Activated naive CD4-positive, alpha-beta T cell treated with Interleukin-2 at 50 U/mL for 16 hours (primary cell): ENCODE measurements at places on chromosomes 13 and 19.

DNA sequence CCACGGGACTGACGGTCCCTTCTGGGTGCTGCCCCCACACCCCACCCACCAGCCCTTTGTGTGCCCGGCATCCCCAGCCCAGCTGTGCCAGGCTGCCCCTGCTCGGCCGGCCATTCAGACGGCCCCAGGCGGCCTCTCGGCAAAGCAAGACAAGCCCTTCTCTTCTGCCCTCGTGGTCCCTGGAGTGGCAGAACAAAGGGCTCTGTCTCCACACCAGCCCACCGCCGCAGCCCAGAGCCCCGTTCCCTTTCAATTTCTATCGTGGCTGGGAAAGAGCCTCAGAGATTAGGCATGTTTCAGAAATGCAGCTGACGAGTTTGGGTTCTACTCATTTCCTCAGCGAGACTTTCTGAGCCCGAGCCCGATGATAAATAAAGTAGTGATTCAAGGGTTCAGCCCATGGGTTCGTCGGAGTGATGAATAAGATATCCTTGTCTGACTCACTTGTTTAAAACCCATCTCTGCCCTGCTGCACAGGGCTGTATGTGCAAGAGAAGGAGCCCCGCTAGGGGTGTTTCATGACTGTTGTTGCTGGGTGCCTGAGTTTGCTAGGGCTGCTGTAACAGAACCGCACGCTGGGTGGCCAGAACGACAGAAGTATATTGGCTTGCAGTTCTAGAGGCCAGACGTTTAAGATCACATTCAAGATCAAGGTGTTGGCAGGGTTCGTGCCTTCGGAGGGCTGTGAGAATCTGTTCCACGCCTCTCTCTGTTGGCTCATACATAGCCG is 4.3 kb downstream of the MYO9B start:
- DNase-seq: peak; percentile 85

- peak; percentile 29 for DNase-seq
These were observed 22.1 kb downstream of the CUL4A start for GRCh38 chr13:113231306-113232207.

DNA sequence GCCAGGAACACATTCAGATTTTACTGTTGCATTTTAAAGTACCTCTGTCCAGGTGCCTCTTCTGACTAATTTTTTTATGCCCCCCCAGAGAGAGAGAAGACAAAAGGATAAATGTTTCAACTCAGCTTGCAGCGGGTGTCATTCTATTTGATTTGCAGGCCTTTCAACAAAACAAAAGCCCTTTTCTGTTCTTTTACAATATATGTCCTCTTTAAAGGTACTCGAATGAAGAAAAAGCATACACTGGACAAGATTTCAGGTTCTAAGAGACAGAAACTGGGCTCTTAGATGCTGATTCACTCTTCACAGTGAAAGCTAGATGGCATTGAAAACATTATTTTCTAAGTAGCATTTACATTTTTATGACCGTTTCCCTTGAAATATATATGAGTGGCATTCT is 2.9 kb upstream of the FRY start:
- DNase-seq: no peak

GRCh38 chr13:95298169-95298965 is 2.9 kb downstream of the ABCC4 start:
- DNase-seq: no peak

- DNase-seq: peak; percentile 49
These were observed 104.4 kb downstream of the TM9SF2 start for GRCh38 chr13:99605420-99606323.

DNA sequence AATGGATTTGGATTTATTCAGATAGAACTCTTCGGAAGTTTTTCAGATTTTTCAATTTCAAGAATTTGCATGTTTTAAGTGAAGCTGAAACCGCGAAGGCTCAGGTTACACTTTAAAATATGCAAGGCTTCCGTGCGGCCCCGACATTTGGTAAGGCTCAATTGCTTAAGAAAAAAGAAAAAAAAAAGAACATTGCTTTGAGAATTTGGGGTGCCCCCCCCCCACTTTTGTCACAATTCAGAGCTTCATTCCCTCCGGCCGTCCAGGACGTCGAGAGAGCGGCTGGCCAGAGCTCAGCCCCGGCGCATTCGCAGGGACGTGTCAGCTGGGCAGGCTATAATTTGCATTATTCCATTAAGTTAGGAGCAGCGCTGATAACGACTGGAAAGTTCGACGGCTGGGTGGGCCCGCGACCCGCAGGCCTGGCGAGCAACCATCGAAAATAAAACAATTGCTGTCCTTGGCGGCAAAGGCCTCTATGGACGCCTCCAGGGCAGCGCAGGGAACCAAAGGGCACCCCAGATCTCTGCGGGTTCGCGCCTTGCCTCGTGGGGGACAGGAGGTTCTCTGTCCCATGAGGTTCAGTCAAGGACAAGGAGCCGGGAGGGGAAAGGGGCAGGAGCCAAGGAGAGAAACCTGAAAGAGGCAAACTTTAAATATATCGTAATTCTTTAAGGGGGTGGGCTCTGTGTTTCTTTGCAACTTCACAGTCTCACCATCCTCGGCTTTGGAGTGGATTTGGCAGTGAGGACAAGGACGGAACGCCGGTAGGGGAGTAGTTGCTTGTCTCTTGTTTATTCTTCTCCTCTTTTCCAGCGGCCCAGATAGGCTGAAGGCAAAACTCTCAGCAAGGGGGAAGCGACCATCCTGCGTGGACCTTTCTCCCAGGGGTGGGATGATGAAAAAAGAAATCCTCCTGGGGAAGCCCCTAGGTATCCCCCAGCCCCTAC is 7.0 kb downstream of the SOX21 start:
- DNase-seq: no peak

GRCh38 chr13:27293873-27294515 is 23.4 kb downstream of the RASL11A start:
- DNase-seq: no peak
